ENCODE measurements at places on chromosomes 4 and X.
A peak's percentile ranks its signal among the peaks of the same experiment; 100 is the strongest.

GRCh38 chr4:141569141-141569540 lies 67.2 kb upstream of the IL15 start:
- DNase-seq, result no peak

DNA sequence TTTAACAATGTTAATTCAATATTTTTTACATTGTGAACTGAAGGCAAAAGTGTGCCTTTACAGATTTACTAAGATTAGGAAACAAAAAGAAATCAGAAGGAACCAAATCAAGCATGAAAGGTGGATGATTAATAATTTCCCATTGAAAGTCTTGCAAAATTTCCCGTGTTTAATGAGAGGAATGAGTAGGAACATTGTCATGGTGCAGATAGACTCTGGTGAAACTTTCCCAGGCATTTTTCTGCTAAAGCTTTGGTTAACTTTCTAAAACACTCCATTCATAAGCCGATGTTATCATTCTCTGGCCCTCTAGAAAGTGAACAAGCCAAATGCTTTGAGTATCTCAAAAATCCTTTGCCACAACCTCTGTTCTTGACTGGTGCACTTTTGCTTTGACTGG lies 1522.8 kb upstream of the PABPC4L start:
- no peak for DNase-seq

GRCh38 chr4:185744488-185744862 lies 67.5 kb downstream of the SORBS2 start:
- DNase-seq, result no peak

DNA sequence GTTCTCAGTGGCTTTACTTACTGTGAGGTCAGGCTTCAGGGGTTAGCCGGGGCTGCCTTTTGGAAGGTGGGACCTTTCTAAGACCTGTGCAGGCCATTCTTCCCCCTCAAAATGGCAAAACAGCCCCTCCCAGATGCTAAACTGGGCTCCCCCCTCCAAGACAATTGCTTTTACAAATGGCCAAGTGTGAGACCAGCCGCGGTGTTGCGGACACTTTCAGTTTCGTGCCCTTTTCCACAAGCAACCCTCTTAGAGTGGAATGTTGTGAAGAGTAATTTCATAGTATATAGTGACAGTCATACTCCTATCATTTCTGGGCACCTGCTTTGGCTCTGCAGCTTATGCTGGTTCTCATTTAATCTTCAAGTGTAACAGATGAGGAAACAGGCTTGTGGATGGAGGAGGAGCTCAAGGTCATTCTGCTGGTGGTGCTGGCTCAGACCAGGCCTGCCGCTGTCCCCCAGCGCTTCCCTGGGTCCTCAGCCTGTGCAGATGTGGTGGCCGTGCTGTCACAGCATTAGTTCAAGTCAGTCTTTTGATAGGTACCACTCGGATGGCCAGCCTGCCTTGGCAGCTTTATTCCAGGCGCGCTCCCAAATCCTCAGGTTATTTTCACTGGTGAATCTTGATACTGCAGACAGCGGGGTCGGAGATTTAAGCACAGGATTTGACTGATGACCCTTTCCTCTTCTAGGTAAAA lies 55.0 kb upstream of the TADA2B start:
- DNase-seq, result peak; percentile 59

GRCh38 chrX:23742174-23742696 lies 841 bp downstream of the ACOT9 start:
- peak; percentile 87 for DNase-seq

GRCh38 chr4:103928370-103928769 lies 208.6 kb upstream of the TACR3 start:
- no peak for DNase-seq

GRCh38 chr4:124711471-124712371 lies 811 bp downstream of the ANKRD50 start:
- DNase-seq, result no peak

DNA sequence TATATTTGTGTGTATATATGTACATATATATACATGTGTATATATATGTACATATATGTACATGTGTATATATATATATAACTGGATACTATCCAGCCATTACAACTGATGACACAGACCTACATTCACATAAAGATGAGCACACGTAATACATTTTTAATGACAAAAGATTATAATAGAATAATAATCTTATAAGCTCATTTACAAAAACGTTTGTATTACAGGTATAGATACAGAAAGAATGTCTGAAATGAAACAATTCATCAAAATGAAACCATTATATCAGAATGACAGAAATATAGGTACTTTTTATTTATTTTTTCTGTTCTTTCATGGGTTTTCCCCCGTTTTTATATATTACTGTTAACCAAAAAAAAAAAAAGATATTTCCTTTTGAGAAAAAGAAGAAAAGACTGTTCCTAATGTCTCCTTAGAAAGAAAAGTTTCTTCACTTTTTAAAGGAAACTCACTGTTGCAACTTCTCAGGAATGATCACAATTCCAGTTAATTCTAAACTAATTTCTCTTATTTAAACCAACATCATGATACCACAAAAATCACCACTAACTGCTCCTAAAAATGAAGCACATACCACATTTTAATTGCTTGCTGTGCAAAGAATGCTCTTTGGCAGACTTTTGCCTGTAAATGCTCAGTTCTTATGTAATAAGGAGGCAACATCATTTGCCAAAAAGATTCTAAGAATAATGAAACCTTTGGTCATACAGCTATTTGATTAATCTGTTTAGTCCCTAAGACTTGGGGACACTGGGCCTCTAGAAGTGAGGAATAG lies 18.9 kb downstream of the LEF1 start:
- DNase-seq, result no peak

DNA sequence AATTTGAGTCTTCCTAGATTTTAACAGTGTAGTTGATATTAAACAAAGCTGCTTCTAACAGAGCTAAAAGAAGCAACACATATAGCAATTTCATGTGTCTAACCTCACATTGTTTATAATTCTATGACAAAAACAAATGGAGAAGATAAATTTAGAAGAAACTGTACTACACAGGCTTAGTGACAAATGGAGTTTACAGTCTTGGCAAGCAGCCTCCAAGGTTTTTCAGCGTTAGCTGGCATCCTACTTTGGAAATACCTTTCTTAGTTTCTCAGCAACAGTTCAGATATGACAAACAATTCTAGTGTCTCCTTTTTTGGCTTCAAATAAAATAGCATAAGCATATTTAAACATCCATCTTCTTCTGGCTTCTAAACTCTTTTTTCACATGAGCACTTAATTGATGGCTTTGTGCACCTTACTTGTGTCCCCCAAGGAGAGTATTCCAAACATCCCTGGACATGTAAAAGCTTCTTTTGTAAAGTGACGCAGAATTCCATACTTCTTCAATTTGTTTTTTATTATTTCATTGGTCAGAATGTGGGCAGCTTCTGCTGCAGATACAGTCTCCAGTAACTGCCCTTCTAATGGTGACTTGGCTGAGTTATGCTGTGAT lies 249.8 kb downstream of the ANTXR2 start:
- no peak for DNase-seq

- DNase-seq, result no peak
Measured at GRCh38 chrX:47572773-47573340, 9.4 kb upstream of the TIMP1 start.

DNA sequence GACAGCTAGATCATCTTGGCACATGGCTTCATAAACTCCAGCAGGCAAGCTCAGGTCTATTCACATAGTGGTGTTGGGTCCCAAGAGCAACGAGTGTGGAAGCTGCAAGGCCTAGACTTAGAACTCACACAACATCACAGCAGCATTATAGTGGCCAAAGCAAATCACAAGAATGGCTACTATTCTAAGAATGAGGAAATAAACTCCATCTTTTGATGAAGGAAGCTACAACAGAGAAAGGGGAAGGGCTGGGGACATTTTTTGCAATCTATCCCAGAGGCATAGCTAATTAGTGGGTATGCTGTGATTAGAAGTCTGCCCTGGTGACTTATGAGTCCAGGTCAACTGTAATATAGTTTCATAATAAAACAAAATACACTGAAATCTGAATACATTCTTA lies 42.9 kb upstream of the TAB3 start:
- no peak for DNase-seq

GRCh38 chr4:174120446-174121295 lies 162.8 kb downstream of the FBXO8 start:
- no peak for DNase-seq

GRCh38 chr4:73727685-73728084 lies 12.7 kb upstream of the CXCL8 start:
- no peak for DNase-seq

- DNase-seq, result no peak
Measured at GRCh38 chr4:40340030-40340429, 4.9 kb downstream of the CHRNA9 start.

DNA sequence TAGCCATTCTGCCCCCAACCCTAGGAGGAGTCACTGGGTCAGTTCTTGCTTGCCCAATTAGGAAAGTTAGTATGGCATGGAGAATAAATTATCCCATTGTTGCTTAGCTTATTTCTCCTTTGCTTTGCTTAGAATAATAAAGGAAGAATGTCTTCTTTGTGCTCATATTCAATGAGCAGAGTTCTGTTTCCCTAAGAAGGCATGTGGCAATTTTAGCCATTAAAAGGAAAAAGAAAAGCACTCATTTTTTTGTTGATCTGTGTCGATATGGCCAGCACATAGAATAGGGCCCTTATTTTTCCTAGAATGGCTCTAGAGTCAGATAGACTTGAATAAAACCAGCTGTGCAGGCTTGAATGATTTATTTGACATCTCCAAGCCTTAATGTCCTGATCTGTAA lies 166.4 kb upstream of the PPARGC1A start:
- no peak for DNase-seq

DNA sequence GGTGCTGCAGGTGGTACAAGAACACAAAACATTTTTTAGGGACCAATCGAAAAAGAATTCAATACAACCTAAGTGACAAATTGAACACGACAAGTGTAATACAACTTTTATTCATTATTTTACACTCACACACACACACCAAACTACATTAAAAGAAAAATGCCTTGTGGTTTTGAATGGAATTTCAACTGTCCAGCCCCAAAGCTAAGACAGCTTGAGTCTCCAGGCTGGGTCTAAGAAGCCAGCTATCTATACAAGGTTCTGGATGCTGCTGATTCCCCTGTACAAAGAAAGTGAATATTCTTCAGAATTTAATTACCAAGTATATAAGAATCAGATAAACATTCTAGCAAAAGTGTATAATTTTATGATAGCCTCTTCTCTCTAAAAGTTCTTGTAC lies 118.2 kb downstream of the PPP3CA start:
- no peak for DNase-seq

GRCh38 chr4:165458471-165458870 lies 79.7 kb downstream of the CPE start:
- DNase-seq, result no peak
